Left ventricle myocardium superior (tissue), 1 donor: ENCODE measurements at places on chromosomes 5 and 9. TPM values are rescaled to one million over a fixed set of nuclear protein-coding genes. Genes with fewer than 3 reads are reported as not detected.
A peak's percentile ranks its signal among the peaks of the same experiment; 100 is the strongest.

The BAAT gene
- not detected for total RNA-seq

The PLCXD3 gene
- 95.3 TPM for total RNA-seq

The GABRA1 gene
- total RNA-seq, result not detected

The DMRTA1 gene
- 0.77 TPM for total RNA-seq

DNA sequence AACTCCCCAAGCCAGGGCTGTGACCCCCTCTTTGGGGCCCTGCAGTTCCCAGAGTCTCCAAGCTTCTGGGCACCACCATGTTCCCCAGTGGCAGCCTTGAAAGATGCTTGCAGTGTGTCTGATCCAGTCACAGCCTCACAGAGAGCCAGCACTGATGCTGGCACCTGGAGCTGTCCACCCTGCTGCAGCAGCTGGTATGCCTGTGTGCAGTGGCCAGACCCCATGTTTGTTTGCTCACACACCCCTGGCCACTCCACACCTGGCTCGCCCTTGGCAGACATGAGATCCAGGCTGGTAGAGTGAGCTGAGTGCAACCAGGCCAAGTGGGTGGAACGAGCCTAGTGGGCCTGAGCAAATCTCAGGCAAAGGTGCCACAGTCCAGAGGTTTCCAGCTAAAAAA lies 106.0 kb downstream of the C9orf50 start:
- DNase-seq, result no peak

- peak; percentile 95 for DNase-seq
These were observed 24.3 kb upstream of the PTGES start for GRCh38 chr9:129776938-129777768.

GRCh38 chr9:93108291-93109041 lies 12.4 kb downstream of the CARD19 start:
- DNase-seq, result no peak

- DNase-seq, result no peak
These were observed 20.0 kb upstream of the RAB14 start for GRCh38 chr9:121221664-121222055.

DNA sequence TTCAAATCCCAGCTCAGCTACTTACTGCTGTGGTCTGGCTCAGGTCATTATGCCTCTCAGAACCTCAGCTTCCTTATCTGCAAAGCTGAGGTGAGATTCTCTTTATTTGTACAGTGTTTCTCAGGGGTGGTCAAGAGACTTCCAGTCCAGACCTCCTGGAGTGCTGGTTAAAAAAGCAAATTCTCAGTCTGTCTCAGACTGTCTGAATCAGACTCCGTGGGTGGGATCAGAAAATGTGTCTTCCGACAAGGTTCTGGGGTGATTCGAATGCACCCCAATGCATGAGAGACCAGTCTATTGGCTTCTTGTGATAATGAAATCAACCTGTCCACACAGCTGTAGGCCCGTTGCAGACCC lies 137.7 kb upstream of the SMIM23 start:
- DNase-seq, result no peak

DNA sequence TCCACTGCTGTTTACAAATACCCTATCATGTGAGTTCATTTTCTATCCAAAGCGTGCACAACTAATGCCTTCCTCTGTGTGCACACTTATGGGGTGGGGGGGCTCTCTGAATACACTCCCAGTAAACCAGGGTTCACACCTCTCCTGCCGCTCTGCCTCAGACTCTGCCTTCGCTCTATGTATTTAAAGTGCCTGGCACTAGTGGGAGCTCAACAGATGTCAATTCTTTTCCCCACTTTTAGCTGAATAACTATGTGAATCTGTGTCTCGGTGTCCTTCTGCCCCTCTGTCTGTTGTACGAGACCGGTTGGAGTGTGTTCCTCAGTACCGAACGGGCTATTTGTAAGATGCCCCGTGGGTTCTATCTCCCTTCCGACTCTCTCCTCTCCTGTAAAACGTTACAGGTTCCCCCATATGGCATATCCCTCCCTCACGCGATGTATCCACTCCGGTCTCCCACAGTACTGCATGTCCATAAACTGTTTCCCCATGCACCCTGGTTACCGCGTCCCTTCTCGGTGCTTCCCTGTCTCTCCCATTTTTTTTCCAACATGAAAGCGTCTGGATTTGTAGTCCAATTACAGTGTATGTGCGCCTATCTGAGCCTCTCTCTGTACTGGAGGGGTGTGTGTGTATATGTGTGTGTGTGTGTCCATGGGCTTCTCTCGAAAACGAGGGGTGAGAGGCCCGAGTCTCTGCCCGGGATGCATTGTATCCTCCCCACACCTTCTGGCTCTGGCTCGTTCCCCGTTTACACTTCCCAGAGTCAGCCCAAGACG lies 1.6 kb downstream of the ELL2 start:
- DNase-seq, result no peak

DNA sequence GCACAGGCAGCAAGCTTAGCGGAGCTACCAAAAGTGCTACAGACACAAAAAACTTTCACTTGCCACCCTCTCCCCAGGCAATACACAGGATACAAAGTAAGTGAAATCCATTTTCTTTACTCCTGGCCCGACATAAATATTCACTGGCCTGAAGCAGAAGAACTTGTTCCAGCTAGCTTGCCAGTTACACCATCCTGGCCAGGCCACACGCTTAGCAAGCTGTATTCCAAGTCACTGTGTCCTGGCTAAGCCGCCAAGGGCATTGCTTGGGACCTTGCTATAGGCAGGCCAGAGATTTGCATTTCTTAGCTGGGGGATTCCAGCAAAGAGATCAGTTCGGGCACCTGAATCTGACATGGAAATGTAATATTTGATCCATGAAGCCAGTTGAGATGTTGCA lies 71.0 kb upstream of the SLC1A3 start:
- DNase-seq, result peak; percentile 72

- no peak for DNase-seq
These were observed 182.7 kb downstream of the TSSK1B start for GRCh38 chr5:113252066-113252465.

GRCh38 chr5:140372971-140373487 lies 13.0 kb downstream of the SLC4A9 start:
- peak; percentile 75 for DNase-seq

GRCh38 chr5:141298376-141298775 lies 5.5 kb downstream of the SLC25A2 start:
- no peak for DNase-seq

DNA sequence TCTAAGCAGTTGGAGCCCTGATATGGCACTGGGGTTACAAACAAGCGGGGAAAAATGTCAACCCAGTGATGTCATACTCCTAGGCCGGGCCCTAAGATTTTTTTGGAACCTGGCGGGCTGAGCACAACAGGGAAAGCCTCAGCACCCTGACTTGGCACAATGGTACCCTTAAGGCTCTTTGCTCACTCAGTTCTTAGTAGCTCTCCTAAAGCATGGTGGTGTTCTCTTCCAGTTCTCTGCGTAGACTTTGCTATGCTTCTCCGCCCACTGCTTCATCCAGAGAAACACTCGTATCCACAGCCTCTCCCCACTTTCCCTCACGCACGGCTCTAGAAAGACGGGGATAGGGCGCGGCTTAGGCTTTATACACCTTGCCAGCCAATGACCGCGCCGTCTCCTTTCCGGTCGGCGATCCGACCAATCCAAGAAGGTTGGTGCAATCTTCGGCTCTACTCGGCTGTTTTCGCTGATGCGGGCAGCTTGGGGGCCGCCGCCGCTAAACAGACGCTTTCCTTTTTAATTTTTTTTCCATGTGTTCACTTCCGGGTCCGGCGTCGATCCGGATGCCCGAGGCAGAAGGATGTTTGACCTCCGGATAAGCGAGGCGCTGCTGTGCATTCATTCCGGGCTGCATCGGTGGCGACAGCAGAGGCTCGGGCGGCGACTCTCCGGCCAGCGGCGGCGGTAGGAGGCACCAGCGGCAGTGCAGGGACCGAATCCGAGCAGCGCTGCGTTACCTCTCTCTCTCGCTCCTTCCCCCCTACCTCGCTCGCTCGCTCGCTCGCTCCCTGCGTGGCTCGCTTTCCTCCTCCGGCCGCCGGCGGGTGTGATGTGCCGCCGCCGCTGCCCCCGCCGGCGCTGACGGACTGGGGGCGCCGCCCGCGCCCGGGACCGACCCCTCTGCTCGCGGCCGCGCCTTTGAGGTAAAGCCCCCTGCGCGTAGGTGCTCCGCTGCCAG lies at the start of gene CSNK1G3:
Gene CSNK1G3 (plus strand): TSS at position 530 of the 958 bp plus-strand sequence. CDS start 33,487 bp downstream, outside the sequence.
- peak; percentile 96 for DNase-seq

DNA sequence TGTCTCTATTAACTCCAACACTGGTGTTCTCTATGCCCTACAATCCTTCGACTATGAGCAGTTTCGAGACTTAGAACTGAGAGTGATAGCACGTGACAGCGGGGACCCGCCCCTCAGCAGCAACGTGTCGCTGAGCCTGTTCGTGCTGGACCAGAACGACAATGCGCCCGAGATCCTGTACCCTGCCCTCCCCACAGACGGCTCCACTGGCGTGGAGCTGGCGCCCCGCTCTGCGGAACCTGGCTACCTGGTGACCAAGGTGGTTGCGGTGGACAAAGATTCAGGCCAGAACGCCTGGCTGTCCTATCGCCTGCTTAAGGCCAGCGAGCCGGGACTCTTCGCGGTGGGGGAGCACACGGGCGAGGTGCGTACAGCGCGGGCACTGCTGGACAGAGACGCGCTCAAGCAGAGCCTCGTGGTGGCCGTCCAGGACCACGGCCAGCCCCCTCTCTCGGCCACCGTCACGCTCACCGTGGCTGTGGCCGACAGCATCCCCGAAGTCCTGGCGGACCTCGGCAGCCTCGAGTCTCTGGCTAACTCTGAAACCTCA lies 2.0 kb downstream of the PCDHGA11 start:
- no peak for DNase-seq

DNA sequence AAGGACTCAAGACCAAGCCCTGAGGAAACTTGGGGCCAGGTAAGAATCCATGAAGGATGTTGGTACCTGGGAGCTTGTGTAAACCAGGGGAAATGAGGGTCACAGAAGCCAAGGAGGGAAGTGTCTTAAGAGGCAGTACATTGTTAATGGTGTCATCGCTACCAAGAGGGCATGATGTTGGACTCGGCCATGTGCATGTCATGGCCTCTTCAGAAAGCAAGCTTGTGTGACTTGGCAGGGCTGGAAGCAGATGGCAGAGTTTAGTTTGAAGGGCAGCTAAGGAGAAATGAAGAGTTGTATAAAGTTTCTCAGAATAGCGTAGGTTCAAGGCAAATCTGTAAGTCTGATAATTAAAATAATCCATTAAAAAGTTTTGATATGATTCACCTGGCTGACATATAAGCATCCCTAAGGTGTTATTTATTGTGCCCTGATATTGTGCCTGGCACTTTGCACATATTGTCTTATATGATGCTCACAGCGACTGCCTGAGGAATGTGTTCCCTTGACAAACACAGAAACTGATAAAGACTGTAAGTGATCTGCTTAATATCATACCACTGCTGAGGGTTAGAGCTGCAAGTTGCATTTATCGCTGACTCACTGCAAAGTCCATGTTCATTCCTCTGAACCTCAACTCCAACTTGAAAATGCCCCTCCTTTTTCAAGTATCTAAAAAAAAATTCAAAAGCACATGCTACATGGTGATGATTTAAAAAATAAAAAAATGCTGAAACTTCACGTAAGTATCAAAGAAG lies 81.3 kb upstream of the PTPN3 start:
- no peak for DNase-seq

GRCh38 chr5:82388181-82388580 lies 110.0 kb upstream of the RPS23 start:
- DNase-seq, result no peak
